ENCODE measurements at places on chromosomes 7 and 10.

DNA sequence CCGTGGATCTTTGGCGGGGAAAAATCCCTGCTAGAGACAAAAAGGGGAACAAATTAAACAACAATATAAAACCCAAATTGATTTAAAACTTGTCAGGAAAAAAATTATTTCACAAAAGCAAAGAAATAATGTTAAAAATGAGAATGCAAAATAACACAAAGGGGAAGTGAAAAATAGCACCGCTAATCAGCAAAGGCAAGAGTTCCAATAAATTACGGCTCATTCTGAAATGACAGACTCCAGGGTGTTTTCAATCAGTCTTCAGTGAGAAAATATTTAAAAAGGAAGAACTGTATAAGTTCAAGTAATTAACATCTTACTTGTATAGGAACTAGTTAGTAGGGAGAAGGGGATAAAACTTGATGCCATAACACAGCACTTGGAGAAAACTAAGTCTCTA, 336.8 kb downstream of the LRRTM3 start:
- no peak for DNase-seq

DNA sequence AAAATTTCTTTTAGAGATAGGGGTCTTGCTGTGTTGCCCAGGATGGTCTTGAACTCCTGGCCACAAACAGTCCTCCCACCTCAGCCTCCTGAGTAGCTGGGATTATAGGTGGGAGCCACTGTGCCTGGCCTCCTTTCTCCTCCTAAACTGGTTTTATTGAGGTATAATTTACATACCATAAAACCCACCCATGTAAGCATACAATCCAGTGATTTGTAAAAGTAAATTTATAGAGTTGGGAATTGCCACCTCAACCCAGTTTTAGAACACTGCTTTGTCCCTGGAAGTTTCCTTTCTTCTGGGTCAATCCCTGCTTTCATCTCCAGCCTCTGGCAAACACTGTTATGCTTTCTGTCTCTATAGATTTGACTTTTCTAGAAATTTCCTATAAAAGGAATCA, 49.0 kb downstream of the CNNM2 start:
- no peak for DNase-seq

GRCh38 chr7:99325001-99325493, 651 bp upstream of the ARPC1A start:
- no peak for DNase-seq

DNA sequence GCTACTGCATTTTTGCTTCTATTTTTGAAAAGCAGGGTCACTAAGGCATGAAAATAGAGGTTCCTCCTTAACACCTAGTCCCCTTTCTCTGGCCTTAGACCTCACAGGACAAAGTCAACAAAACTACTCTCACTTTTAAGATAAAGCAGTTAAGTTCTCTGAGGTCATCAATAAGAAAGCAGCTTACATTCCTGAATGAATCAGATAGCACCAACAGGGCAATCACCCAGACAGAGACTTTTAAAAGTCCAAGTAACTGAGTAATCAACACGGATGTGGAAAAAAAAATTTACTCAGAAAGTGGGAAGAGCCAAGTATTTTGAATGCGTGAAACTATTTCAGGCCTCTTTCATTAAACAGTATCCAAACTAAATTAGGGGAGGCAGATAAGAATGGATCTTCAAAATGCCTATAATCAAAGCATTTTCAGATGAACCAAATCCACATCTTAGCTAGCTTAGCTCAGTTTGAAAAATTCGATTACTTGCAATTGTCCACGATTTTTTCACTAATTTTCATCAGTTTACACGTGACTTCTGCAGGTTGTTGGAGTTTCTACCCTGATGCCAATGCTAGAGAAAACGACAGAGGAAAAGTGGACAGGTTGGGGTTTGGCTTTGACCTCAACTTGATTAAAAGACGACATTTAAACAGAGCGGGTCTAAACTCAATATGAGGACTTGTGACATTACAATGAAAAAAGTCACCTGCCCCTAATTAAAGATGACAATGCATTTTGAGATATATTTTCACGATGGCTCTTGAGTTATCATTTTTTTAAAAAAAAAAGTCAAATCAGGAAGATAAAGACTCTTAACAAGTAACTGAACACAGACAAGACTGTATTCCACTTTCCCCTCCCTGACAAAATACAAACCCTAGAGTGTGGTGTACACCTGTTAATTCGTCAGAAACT, 1.6 kb downstream of the BEND7 start:
- DNase-seq = no peak

DNA sequence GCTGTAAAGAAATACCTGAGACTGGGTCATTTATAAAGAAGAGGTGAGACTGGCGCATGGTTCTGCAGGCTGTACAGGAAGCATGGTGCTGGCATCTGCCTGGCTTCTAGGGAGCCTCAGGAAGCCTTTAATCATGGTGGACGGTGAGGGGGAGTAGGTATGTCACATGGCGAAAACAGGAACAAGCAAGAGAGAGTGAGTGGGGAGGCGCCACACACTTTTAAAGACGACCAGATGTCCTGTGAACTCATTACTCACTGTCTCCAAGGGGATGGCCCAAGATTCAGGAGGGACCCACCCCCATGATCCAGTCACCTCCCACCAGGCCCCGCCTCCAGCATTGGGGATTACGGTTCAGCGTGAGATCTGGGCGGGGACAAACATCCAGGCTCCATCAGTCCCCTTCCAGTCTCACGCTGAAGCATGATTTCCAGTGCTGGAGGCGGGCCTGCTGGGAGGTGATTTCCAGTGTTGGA, 3.2 kb downstream of the ZNF316 start:
- peak; percentile 49 for DNase-seq
